HS-5 (cell line): ENCODE measurements at places on chromosomes 13 and 19.

- no peak for DNase-seq
These were observed 1.1 kb upstream of the EPN1 start for GRCh38 chr19:55673889-55674288.

- no peak for DNase-seq
These were observed 3.6 kb downstream of the SERTAD1 start for GRCh38 chr19:40421993-40422747.

DNA sequence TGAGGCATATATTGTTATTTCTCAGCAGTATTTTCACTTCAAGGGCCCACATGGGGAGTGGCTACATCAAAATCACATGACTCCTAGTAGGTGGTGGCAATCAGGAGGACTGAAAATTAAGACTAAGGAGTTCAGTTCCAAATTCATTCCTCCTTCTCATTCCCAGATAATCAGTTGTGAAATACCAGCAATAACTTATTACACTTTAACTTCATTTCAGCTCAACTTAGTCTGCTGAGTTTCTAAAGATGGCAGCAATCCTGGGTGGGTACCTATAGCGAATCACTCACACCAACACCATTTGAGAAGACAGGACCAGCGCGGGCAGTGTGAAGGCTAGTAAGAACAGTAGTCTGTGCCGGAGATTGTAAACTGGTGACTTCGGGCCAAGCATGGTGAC, 63.9 kb upstream of the SLC10A2 start:
- no peak for DNase-seq

- DNase-seq, result no peak
These were observed 3.5 kb downstream of the MKNK2 start for GRCh38 chr19:2047449-2048103.

GRCh38 chr13:43003010-43003409, 11.0 kb upstream of the EPSTI1 start:
- DNase-seq, result no peak

DNA sequence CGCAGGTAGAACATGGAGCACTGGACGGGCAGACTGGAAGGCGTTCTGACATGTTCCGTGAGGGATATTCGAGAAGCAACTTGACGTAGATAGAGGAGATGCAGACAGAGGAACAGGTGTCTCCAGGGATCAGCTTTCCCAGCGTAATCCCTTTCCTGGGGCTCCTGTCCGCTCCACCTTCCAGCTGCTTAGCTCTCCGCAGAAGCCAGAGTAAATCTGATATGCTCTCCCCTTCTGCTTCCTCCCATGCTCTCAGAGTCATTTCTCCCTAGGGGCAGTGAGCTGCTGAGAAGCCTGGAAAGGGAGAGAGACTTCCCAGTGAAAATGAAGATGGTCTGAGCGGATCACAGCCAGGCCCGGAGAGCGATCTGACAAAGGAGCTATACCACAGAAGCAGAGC, 23.0 kb upstream of the OLFM4 start:
- DNase-seq, result no peak

DNA sequence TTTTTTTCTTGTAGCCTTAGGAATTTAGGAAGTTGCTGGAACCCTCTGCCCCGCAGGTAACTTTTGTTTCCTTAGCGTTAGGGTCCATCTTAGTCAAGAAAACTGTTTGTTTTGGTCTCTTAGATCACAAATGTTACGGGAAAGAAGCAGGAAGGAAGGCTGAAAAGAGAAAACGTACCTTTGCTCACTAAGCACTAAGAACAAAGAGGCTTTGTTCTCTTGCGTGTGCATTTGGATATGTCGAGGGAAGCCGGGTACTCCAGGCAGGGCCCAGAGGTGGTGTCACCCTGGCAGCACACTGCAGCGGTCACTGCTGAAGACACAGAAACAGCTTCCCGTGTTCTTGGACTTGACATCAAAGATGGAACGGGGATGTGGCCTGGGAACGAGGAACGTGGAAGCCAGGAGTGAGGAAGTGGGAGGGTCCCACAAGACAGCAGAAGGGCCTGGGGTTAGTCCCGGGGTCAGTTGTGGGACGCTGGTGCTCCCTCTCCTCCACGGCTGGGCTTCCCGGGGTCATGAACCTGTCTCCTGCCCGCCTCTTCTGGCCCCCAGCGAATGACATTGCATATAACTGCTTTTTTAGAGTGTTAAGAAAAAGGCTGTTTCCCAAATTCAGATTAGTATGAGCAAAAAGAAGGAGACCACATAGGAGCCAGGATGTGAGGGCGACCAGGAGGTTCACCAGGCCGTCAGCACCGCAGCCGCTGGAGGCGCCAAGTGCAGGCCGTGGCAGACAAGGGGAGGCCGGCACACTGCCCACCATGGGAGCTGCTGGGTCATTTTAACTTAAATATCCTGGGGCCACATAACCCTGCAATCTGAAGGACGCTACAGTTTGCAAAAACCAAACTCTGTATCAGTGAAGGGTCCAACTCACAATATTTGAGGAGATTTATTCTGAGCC, 31.6 kb downstream of the ATP11A start:
- no peak for DNase-seq

GRCh38 chr13:104577071-104577815, 1511.0 kb upstream of the SLC10A2 start:
- no peak for DNase-seq

DNA sequence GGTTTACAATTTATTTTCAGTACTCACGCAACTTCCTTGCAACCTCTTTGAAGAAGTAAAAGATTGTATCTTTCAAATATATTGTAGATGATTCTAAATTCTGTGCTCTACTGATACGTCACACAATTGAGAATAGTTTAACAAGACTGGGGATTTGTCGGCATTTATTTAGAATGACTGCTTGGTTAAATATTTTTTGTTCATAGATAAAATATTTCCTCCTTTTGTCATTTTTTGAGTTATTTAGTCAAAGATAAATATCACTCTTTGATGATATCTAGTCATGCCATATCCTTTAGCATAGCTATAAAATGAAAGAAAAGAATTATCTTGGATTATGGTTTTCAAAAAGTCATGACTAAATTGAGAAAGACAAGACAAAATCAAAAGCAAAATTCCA, 2747.8 kb downstream of the PCDH9 start:
- no peak for DNase-seq
